ENCODE measurements at places on chromosomes 6 and 20.
A peak's percentile ranks its signal among the peaks of the same experiment; 100 is the strongest.

- no peak for DNase-seq
Observed at GRCh38 chr20:33551778-33552177, 61.9 kb downstream of the CBFA2T2 start.

- peak; percentile 19 for DNase-seq
Observed at GRCh38 chr20:38680500-38681306, 43.6 kb upstream of the SLC32A1 start.

DNA sequence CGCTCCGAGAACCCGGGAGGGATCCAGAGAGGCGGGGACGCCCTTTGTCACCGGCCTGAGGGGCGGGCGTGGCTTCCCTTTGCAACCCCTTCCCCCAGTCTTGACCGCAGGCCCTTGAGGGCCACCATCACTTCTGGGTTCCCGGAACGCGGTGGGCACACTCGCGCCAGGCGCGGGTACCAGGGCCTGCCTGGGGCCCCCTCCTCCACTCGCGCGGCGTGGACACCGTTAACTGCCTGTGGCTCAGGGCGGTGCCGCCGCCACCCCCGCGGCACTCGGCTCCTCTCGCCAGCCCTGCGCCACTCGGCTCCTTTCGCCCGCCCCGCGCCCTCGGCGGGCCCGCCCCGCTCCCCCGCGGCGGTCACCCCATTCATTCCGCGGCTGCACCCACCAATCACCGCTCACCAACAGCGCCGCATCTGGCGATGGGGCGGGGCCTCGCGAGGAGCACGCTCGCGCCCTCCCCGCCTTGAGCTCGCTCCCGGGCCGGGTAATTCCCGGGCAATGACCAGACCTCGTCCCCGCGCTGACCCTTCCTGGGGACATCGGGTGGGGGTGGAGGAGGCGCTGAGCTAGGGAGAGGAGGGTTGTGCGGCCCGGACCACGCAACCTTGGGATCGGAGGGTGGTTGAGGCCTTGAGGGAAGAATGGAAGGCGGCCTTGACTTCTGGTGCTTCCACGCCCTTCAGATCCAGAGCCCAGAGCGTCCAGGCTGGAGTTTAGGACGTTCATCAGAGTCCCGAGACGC is 10.5 kb upstream of the ELOVL5 start:
- DNase-seq = peak; percentile 93

DNA sequence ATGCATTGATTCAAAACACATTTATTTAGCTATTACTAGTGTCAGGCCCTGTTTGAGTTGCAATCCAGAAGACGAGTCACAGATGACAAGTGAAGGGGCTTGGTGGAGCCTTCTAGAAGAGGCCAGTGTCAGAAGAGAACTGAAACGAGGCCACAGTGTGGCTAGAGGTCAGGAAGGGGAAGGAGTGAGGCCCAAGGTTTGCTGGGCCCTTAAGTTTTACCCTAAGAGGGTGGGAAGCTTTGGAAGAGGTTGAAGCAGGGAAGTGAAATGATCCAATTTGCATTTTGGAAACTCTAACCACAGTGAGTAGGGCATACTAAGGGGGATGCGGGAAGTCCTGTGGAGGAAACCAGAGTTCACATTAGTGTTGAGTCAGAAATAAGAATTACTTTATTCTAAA is 25.0 kb downstream of the TTK start:
- DNase-seq = no peak

GRCh38 chr6:53230775-53231467 is 82.3 kb upstream of the GCM1 start:
- no peak for DNase-seq

- DNase-seq = peak; percentile 53
Observed at GRCh38 chr20:1108437-1108920, 9.9 kb upstream of the PSMF1 start.

DNA sequence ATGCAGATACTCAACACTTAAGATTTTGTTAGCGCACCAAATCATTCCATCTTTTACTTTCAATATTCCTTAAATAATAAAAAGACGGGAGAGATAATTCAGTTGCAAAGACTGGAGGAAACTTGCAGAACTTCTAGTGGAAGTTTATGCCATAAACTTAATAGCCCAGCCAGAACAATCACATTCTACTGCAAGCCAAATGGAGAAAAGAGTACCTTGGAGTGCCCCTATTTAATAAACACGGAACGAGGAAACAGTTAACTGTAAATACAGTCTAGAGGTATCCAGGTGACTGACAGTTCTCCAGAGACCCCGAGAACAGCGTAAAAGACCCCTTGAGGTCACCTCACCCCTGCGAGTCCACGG is 635 bp downstream of the SLC35B3 start:
- no peak for DNase-seq

DNA sequence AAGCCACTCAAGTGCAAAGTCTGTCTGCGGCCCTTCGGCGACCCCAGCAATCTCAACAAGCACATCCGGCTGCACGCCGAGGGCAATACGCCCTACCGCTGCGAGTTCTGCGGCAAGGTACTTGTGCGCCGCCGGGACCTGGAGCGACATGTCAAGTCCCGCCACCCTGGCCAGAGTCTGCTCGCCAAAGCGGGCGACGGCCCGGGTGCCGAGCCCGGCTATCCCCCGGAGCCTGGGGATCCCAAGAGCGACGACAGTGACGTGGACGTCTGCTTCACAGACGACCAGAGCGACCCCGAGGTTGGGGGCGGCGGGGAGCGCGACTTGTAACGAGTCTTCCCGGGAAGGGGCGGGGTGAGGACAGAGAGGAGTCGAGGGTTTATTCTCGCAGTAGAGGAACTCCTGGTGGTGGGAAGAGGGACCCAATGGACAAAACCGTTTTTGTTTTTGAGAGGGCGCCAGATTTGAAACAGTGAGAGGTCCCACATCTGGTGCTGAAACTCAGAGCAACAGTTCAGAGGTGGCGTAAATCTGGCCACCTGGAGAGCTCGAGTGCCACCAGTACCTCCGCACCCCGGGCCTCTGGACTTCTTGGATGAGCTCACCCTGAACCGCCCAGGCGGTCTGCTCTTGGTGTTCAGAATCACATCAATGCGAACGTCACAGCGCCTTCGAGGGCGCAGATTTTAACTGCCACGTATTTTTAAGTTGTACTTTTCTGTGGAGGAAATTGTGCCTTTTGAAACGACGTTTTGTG is 8.0 kb downstream of the PRDM13 start:
- no peak for DNase-seq

DNA sequence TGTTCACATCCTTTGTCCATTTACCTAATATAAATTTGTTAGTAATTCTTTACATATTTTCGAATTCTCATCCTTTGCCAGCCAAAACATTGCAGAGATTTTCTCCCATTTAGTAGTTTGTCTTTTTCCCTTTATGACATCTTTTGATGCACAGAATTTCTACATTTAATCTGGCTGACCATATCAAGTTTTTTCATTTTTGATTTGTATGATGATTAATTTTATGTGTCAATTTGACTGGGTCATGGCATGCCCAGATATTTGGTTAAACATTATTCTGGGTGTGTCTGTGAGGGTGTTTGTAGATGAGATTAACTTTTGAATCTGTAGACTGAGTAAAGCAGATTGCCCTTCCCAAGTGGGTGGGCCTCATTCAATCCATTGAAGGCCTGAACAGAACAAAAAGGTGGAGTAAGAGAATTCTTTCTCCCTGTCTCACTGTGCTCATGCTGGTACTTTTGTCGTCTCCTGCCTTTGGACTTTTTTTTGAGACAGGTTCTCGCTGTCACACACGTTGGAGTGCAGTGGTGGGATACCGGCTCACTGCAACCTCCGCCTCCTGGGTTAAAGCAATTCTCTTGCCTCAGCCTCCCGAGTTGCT is 72.1 kb upstream of the EPB41L1 start:
- DNase-seq = no peak

DNA sequence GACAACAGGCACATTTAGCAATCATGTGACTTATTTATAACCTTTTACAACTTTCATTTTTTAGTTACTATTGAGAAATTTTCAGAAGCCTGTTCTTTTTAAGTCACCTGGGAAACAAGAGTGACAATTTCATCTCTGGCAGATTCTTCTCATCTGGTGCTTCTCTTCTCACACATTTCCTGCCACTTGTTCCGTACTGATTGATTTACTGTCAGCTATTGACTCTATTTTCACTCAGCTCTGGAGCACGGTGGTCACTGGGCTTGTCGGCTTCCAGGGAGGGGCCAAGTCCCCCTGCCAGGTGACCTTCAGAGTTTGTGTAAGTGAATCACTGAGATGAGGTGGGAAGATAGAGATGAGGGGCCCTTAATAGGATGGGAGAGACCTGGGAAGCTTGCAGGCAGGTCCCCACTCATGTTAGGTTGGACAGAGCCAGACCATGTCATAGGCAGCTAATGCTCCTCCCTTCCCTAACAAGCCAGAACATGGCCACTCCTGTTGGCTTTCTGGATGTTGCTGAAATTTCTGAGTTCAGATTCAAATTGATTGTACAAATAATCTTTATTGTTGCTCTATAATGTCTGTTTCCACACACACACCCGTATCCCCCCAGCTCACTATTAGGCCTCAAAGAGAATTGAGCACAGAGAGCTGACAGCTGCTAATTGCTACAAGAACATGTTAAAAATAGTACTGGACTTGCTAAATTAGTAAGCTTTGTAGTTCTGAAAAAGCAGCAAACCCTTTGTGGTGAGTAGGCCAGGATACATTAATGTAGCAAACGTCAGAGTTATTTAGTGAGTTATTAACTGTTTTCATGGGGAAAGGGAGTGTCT is 13.3 kb downstream of the DUSP22 start:
- no peak for DNase-seq

GRCh38 chr6:111731456-111732195 is 125.9 kb upstream of the TRAF3IP2 start:
- no peak for DNase-seq

DNA sequence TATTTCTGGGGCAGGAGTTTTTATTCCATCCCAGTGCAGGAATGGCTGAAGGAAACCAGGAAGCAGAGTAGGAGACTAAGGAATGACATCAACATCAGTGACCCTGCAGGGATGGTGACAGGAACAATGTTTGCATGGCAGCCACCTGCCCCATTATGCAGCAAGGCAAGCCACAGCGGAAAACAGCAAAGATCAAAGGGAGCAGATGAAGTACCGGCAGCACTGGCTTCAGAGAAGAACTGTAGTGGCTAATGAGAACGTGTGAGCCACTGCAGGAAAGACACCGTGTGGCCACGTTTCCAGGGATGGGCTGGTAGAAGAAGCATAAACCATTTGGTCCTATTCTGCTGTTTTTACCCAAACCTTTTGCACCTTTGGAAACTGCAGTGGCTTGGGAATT is 52.9 kb upstream of the TAB2 start:
- DNase-seq = no peak

- DNase-seq = no peak
Observed at GRCh38 chr20:38369389-38369788, 23.1 kb downstream of the LBP start.

DNA sequence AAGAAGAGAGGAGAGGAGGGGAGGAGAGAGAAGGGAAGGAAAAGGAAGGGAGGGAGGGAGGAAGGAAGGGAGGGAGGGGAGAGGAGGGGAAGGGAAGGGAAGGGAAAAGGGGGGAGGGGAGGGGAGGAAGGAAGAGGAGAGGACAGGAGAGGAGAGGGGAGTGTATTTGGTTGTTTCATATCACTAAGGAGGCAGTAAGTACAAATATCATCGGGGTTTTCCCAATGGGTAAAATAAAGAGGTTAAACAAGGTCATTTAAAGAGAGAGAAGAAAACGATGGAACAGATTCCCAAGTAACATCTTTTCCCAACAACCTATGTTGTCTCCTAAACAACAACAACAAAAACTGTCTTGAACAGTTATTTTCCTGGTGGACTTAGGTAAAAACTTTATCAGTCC is 43.6 kb downstream of the MBOAT1 start:
- no peak for DNase-seq

DNA sequence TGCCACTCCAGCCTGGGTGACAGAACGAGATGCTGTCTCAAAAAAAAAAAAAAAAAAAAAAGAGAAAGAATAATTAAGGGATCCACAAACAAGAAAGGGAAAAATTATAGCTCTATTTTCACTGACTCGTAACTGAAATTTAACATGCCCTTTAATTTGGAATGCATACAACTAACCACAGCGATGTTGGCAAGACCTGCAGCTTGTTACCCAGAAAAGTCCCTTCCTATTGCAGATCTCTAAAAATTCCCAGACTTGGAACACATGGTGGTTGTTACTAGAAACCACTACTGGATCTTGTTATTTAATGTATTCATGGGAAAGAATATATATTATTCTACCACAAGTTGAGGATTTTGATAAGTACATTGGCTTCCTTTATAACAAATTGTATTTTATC is 27.8 kb upstream of the SMIM28 start:
- no peak for DNase-seq

- peak; percentile 1 for DNase-seq
Observed at GRCh38 chr6:47836639-47837038, 54.8 kb downstream of the OPN5 start.

DNA sequence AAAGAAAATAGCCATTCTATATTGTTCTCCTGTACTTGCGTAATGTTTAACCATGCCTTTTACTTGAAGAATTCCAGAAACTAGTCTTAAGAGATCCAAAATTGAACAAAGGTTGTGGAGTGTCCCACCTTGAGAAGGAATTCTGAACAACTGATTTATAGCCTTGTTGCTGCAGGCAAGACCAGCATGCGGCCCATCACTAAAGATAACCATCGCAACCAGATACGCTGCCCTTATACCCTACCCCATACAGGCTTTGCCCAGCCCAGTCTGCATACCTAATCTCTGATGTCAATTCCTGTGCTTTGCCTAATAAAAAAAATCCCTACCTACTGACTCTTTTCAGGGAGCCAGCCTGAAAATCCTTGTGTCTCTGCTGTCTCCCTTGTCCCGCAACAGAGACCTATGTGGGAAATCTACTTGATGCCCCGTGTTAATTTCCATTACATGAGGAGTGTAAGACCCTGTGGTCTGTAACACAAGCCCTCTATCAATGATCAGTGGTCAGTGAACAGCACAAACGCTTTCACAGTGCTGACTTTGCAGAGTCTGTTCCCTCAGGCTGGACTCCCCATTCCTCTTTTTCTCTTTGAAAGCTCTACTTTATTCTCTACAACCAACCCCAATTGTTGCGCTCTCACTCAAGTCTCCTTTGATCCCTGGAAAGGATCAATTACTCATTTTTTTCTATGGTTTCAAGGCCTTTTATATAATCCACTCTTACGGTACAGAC is 125.7 kb upstream of the BTBD3 start:
- no peak for DNase-seq

GRCh38 chr6:127134136-127134535 is 15.7 kb downstream of the RSPO3 start:
- DNase-seq = no peak

- no peak for DNase-seq
Observed at GRCh38 chr20:25036331-25036936, 21.5 kb downstream of the ACSS1 start.

Measured in activated T-cell treated with anti-CD3 and anti-CD28 coated beads, Interleukin-2, amount 50 U/mL, for 72 hours (primary cell).